ENCODE measurements at places on chromosomes 16 and 17.

DNA sequence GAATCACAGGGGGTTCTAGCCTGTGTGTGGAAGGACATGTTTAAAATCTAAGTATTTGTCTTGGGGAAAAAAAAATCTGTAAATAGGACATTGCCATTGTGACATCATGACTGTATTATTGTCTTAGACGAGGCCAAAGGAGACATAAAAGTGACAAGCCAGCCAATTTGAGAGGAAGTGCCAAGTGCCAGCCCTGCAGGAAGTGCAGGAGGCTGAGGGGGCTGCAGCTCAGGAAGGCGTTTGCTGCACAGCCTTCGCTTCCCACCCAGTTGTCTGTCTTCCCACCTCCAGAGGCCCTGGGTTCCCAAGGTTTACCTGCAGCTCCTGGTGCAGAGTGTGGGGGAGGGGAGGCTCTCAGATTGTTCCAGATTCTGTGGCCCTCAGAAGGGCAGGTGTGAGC lies 1.3 kb downstream of the ADCY7 start:
- no peak for DNase-seq

GRCh38 chr17:44247876-44248736 lies 19.8 kb downstream of the SLC4A1 start:
- no peak for DNase-seq

GRCh38 chr16:9820476-9821246 lies 361.6 kb downstream of the GRIN2A start:
- DNase-seq = no peak

GRCh38 chr16:2611499-2611862 lies 70.8 kb upstream of the KCTD5 start:
- no peak for DNase-seq

GRCh38 chr17:81054308-81054707 lies 19.4 kb downstream of the BAIAP2 start:
- no peak for DNase-seq

DNA sequence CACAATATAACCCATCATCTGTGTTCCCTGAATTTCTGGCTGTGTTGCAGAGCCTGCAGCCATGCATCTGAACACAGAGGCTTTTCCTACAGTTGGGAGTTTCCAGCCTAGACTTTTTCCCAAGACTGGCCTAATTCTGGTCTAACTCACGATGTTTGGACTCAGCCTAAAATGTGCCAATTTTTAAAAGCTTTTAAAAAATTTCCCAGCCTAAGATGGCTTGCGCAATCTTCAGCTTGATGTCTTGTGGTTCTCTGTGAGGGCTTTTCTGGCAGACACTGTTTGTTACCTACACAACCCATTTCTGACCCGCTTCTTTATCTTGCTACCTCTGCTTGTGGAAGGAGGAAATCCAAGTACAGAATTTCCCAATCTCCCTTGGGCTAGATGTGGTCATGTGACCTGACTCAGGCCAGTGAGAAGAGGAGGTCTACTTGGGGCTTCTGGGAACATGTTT lies 72.7 kb upstream of the GAS7 start:
- no peak for DNase-seq

- peak; percentile 49 for DNase-seq
Observed at GRCh38 chr17:74042744-74043486, 160.6 kb upstream of the RPL38 start.

DNA sequence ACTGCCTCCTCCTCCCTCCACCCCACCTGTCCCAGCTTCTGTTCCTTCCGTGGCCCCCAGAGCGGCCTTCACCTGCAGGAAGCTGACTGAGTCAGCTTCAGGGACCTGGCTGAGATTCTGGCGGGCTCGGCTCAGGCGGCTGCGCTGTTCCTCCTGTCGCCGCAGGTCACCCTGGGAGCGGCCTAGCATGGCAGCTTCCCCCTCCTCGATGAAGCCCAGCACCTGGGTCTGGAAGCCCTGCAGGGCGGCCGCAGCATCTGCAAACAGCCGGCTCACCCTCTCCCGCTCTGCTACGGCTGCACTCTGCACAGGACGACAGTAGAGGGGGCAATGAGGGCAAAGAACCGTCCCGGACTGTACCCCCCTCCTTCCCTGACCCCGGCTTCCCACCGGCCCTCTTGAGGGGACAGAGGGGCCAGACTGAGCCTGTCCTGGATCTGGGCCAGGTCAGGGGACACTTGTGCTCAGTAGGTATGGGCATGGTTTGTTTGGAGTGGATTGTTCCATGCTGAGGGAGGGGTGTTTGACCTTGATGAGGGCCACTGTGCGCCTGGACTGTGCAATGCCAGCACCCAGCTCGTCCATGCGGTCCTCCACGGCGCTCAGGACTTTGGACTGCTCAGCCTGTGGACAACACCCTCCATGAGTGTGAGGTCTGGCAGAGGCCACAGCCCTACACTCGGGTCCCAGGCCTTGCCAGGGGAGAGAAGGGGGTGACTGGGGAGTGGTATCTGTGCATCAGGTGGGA lies 2.0 kb downstream of the TRIM47 start:
- DNase-seq = no peak

DNA sequence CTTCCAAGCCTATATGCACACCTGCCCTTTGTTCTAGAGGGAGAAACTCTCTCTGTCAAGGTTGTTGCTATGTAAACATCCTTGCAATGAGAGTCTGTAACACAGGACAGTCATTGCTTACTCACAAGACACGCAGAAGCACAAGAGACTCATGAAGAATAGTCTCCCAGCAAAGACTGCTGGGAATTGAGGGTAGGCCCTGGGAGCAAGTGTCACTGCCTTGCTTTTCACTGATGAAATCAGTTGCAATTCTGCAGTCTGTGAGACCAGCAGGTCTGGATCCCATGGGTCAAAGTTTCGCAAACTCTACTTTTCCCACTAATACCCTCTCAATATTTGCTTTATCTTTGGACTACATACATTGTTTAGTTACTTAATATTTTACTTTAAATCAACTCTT lies 177.4 kb downstream of the FTO start:
- DNase-seq = no peak

GRCh38 chr16:27739606-27740357 lies 189.8 kb downstream of the KATNIP start:
- no peak for DNase-seq

DNA sequence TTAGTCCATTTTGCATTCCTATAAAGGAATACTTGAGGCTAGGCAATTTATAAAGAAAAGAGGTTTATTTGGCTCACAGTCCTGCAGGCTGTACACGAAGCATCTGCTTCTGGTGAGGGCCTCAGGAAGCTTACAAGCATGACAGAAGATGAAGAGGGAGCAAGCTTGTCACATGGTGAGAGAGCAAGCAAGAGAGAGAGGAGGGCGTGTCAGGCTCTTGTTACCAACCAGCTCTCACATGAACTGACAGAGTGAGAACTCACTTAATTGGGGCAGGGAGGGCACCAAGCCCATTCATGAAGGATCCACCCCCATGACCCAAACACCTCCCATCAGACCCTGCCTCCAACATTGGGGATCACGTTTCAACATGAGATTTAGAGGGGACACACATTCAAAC lies 1.6 kb downstream of the CHCT1 start:
- DNase-seq = no peak

GRCh38 chr16:48602356-48603014 lies 7.5 kb downstream of the N4BP1 start:
- DNase-seq = no peak

GRCh38 chr17:32732900-32733299 lies 144.0 kb downstream of the MYO1D start:
- DNase-seq = no peak

DNA sequence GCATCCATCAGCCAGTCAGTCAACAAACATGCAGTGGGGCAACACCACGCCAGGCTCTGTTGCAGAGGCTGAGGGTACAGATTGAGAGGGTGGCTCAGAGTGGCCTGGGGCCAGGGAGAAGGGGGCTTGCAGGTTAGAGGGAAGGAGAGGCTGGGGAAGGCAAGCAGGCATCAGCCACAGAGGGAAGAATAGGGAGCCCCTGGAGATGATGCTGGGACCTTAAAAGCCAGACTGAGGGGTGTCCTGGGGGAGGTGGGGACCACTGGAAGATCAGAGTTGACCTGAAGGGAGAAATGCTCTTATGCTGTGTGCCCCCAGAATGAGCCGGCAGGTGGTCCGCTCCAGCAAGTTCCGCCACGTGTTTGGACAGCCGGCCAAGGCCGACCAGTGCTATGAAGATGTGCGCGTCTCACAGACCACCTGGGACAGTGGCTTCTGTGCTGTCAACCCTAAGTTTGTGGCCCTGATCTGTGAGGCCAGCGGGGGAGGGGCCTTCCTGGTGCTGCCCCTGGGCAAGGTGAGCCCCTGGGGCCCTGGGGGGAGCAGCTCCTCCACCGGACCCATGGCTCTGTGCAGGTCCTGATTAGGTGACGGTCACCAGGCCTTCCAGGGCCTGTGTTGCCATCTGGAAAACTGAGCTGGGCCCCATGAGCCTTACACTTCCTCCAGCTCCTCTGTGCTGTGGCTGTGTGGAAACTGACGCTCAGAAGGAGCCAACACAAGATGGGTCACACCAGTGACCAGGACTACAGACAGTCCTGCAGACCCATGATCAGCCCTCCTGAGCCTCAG lies 1.7 kb downstream of the CORO1A start:
- no peak for DNase-seq

- no peak for DNase-seq
Observed at GRCh38 chr16:18853694-18854093, 52.3 kb upstream of the ARL6IP1 start.

- DNase-seq = peak; percentile 91
Observed at GRCh38 chr16:30534368-30535105, at the start of gene ZNF747. ZNF747 (minus strand) TSS chr16:30534858; CDS start chr16:30534679, 179 bp downstream.

GRCh38 chr16:30485818-30486436 lies 13.4 kb downstream of the ITGAL start:
- no peak for DNase-seq

GRCh38 chr17:65558683-65559460 lies 2.6 kb downstream of the AXIN2 start:
- no peak for DNase-seq

DNA sequence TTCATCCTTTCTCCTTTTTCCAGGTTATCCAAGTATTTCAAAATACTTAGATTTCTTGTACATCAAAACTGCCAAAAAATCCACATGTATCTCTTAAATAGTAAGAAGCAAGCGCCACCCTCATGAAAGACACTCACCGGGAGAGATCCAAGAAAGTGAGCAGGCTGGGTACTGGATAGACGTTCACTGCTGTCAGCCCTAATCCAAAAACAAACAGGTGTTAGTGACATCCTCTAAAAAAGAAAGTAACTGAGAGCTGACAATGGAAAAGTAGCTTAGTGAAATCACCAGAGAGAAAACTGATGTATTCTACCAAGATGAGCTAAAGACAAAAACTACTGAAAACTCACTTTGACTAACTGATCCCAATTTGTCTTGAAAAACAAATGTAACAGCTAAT lies 46.1 kb downstream of the MARVELD3 start:
- DNase-seq = no peak

DNA sequence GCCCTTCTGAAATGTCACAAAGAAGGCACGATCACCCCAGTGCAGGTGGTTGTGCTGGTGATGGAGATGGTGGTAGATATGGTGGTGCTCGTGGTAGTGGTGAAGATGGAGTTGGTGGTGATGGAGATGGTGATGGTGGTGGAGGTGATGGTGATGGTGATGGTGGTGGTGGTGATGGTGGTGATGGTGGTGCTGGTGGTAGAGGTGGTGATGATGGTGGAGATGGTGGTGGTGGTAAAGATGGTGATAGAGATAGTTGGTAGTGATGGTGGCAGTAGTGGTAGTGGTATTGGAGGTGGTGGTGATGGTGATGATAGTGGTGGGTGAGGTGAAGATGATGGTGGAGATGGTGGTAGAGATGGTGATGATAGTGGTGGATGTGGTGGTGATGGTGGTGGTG lies 88.1 kb upstream of the SALL1 start:
- no peak for DNase-seq

All from nucleus accumbens (tissue), 56 donors.